ENCODE measurements at places on chromosomes 7 and 10. TPM values are rescaled to one million over a fixed set of nuclear protein-coding genes. Genes with fewer than 3 reads are reported as not detected.

The DOCK4 gene
- total RNA-seq: 7.6 TPM

The LLCFC1 gene
- not detected for total RNA-seq

The PANK1 gene
- total RNA-seq: 5.2 TPM

The CELF2 gene
- 42.8 TPM for total RNA-seq

The STEAP1B gene
- total RNA-seq: 38.6 TPM

The EN2 gene
- not detected for total RNA-seq

The COL13A1 gene
- 6.0 TPM for total RNA-seq

The INA gene
- 0.33 TPM for total RNA-seq

The LOXL4 gene
- 14.3 TPM for total RNA-seq

The COPG2 gene
- total RNA-seq: 46.9 TPM

The CDHR3 gene
- 19.6 TPM for total RNA-seq

Data from fibroblast of the aortic adventitia (primary cell).